ENCODE measurements at places on chromosomes 3 and 15. TPM values are rescaled to one million over a fixed set of nuclear protein-coding genes. Genes with fewer than 3 reads are reported as not detected.

GRCh38 chr3:7999384-7999783, 502.2 kb upstream of the LMCD1 start:
- no peak for DNase-seq

DNA sequence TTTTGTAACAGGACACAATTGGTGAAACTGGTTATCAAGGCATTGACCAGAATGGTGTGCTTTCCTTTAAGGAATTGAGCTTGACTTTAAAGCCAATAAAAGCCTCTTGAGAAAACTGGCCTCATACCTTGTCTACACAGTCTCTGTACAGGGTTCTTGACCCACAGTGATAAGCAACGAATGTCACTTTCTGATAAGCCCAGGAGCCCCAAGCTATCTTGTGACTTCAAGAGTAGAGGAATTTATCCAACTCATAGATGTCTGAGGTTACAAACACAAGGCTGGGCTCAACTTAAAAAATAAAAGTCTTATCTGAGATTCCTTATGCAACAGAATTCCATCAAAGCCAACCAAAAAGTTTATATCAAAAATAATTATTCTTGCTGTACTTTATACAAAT, 212.1 kb downstream of the GBE1 start:
- DNase-seq = no peak

Gene FOXL2NB
- total RNA-seq = not detected

DNA sequence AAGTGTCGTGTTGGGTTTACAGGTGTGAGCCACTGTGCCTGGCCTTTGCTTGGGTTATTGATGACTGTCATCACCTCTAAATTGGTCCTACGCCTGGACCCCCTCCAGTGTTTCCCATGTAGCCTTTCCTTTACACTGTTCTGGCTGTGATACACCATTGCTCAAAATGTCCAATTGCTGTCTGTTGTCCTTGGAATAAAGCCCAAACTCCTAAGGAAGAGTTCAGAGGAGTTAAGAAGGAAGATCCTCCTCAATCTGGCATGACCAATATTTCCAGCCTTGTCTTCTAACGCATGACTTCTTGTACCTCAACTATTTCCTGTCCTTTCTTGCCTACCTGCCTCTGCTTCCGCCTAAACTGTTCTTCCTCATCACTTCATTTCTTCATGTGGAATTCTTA, 113.1 kb downstream of the POLR2M start:
- DNase-seq = no peak

GRCh38 chr3:117708601-117709000, 999.0 kb downstream of the TUSC7 start:
- DNase-seq = no peak

Gene SLC7A14
- total RNA-seq = not detected

- DNase-seq = no peak
Observed at GRCh38 chr15:49987198-49987785, 131.7 kb downstream of the ATP8B4 start.

DNA sequence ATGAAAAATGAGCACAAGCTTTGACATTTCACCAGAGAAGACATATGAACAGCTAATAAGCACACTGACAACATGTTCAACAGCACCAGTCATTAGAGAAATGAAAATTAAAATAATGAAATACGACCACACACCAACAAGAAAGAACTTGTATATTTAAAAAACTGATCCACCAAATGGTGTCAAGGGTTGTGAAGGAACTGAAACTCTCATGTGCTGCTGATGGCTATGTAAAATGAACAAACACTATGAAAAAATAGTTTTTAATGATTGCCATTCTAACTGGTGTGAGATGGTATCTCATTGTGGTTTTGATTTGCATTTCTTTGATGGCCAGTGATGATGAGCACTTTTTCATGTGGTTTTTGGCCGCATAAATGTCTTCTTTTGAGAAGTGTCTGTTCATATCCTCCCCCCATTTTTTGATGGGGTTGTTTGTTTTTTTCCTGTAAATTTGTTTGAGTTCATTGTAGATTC, 193.8 kb downstream of the SCAPER start:
- no peak for DNase-seq

Gene ABTB1
- 29.2 TPM for total RNA-seq

Gene GUCA1C
- total RNA-seq = not detected

Gene GRK7
- total RNA-seq = not detected

- peak; percentile 42 for DNase-seq
Observed at GRCh38 chr3:16482770-16483531, 30.5 kb downstream of the RFTN1 start.

- DNase-seq = no peak
Observed at GRCh38 chr3:5210926-5211325, 23.4 kb downstream of the EDEM1 start.

- no peak for DNase-seq
Observed at GRCh38 chr3:122857019-122857418, 62.1 kb downstream of the SLC49A4 start.

- DNase-seq = no peak
Observed at GRCh38 chr3:88469216-88469615, 319.5 kb downstream of the C3orf38 start.

Gene LTK
- total RNA-seq = 0.91 TPM

DNA sequence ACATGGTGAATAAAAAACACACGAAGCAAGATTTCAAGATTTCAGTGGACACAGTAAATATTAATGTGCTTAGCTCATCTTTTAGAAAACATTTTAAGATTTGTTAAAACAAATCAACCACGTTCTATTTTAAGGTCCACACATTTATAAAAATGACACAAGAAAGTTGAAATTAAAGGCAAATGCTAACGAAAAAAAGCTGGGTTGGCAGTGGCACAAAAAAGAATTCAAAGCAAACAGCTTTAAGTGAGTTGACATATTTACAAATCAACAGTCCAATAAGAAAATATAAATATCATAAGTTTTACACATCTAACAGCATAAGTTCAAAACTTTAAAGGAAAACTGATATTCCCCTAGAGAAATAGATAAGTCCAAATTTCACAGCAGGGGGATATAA, 430.4 kb upstream of the CCDC54 start:
- no peak for DNase-seq

DNA sequence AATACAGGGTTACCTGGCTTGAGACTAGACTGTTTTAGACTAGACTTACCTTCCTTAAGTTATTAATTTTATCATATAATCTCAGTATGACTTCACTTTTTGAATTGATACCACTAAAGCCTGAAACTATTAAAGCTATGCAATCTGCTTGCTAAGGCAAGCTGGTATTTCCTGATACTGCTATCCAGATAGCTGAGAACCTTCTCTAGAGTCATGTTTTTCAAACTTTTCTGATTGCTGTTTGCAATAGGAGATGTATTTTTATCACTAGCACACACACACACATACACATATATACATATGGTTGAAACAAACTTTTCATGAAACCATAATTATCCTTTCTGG, 9.3 kb upstream of the MAGI1 start:
- DNase-seq = no peak

GRCh38 chr15:29143293-29143692, 126.3 kb downstream of the NSMCE3 start:
- peak; percentile 9 for DNase-seq

- DNase-seq = no peak
Observed at GRCh38 chr3:42556089-42556632, 25.6 kb downstream of the SEC22C start.

Gene GPR15
- not detected for total RNA-seq

Gene RASGRP1
- 12.5 TPM for total RNA-seq

DNA sequence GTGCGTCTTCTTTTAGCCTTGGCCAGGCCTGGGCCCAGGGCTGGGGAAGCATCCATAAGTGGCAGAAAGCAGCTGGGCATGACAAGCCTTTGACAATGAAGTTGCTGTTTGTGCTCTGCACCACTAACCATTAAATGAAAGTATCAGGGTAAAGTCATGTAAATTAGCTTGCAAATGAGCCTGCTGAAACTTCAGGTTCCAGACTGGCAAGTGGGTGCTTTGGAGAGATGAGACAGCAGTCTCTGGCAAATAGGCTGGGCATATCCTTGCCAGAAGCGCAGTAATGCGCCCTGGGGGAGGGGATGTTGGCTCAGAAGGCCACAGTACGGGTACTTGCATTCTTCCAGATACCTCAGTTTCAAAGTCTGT, 40.7 kb downstream of the RAB6B start:
- DNase-seq = peak; percentile 7

- no peak for DNase-seq
Observed at GRCh38 chr3:157738441-157738840, 235.2 kb upstream of the VEPH1 start.

GRCh38 chr15:83775738-83776137, 121.8 kb downstream of the ADAMTSL3 start:
- DNase-seq = no peak

DNA sequence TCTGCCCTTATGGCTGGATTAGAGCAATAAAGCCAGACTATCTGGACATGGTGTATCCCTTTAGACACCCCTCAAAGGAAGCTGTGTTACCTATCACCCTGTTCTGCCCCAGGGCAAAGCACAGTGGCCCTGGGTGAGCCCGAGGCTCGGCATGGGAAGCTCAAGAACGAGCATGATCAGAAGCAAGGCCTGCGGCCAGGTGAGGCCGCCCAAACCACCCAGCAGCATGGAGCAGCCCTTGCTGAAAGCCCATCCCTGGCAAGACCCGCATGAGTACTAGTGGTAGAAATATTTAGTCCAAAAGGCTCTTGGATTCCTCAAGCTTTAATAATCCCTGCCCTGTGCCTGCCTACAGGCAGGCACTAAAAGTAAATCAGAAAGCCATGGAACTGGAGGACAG, 261.1 kb downstream of the MEX3B start:
- DNase-seq = no peak

DNA sequence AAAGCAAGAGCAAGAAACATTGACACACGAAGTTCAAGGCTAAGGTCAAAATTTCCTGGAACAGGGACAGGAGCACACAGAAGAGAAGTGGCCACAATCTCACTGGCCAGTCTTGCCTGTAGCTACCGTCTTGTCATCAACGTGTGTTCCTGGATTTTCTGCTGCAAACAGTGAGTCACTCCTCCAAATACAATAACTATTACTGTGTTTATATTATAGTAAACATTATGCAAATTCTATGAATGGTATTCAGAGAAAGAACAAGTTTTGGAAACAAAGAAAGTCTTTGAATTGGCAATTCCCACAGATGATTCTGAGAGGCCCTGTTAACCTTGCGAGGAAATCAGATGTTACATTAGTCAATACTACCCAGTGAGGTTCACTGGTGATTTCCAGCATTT, 220.5 kb downstream of the FAM43A start:
- no peak for DNase-seq

Gene SGO1
- total RNA-seq = 0.72 TPM

DNA sequence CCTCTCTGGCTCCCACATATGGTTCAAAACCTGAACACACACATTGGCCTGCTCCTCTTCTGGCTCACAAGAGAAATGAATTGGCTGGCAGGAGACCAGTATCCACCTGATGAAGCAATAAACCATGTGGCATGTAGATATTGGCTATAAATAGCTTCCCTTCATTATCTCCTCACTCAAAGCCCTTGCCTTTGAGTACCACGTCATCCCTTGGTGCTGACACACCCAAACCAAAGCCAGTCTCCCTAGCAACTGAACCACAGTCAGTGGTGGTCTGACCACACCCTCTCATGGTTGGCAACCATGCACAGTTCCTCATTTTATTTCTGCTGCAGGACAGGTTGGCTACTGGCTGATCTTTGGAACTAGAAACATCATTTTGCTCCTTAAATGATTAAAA, 98.8 kb downstream of the ZNF621 start:
- DNase-seq = no peak

Gene NAA80
- total RNA-seq = 10.7 TPM

Gene P2RY1
- total RNA-seq = 2.2 TPM

DNA sequence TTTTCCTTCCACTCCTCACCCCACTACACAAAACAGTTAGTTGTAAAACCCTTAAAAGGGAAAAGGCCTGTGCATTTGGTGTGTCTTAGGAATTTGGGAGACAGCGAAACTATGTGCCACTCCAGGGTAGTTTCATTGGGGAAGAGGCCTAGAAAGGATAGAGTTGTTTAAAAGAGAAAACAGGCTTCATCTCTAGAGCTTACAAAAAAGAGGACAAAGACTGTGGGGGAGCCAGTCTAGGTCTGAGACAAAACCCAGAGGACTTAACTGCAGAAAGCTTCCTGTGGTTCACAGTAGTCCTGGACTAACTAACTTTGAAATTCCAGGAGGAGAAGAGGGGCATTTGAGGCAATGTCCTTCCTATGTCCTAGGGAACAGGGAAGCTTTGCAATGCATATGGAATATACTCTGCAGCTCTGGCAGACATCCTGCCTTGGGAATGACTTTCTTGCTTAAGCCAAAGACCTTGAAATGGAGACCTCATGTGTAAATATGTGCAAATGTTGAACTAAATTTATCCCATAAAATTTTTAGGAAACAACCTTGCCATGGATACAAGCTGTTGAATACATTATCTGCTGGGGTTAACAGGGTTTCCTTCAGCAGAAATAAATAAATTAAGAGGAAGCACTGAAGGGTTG, 159.4 kb downstream of the LSAMP start:
- DNase-seq = no peak

DNA sequence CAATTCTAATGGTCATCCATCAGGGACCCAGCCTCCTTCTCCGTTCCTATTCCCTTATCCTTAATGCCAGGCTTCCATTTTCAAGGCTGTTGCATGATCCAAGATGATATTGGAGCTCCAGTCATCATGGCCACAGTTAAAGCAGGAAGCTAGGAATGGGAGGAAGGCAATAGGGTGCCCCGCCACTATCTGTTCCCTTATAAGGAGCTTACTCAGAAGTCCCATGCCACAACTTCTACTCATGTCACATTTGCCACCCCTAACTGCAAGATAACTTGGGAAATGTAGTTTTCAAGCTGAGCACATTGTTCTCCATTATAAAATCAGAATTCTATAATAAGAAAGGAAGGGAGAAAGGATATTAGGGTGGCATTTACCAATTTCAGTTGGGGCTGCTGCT, 38.6 kb upstream of the SPSB4 start:
- no peak for DNase-seq

Gene ENTPD3
- total RNA-seq = 1.1 TPM

- DNase-seq = no peak
Observed at GRCh38 chr3:120773932-120774331, 31.4 kb downstream of the GTF2E1 start.

- DNase-seq = no peak
Observed at GRCh38 chr3:112200317-112200666, 67.2 kb upstream of the GCSAM start.
